ENCODE measurements at places on chromosomes 2 and 18.

DNA sequence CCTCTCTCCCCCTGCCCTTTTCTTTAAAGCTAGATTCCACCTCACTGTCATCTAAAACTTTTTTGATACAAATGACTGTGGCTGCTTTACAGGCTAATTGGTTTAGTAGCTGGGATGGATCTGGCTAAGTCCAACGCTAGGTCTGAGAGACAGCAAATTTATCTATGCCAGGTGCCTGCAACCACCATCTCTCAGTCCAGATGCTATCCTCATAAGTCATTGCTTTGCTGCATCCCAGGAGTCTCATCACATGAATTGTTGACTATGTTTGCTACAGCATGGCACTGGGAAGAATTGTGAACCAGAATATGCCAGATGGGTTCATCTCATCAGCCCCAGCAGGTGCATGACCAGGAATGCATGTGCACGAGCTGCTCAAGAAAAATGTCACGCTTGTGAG is 100.0 kb upstream of the PID1 start:
- DNase-seq = no peak

- no peak for DNase-seq
Observed at GRCh38 chr2:20634507-20635112, 16.3 kb downstream of the HS1BP3 start.

DNA sequence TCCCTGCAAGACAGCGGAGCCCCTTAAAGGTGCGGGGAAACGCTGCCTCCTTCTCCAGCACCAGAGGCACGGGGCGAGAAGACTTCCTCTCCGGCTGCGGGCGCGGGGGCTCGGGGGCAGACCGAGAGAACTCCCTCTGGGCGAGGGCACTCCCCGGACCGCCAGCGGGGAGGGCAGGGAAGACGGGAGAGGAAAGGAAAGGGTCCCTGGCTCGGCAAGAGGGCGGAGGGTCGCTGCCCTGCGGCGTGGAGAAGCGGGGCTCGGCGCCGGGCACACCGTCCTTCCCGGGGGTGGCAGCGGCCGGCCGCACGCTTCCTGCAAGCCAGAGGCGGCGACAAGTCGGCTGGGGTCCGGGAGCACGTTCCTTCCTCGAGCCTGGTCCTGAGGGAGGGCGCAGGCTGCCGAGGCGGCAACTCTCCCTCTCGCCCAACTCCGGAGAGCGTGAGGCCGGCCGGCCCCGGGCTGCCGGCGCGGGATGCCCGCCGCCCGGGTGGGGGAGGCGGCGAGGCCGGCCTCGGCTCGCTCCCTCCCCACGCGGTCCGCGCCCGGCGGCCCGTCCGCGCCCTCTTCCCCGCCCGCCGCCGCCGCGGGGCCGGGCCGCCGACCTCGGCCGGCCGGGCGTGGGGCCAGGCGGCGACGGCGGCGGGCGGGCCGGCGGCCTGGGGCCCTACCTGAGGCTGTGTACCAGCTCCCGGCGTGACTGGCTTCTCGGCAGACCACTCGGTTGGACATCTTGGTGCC is 1.1 kb downstream of the MEMO1 start:
- DNase-seq = peak; percentile 40

- DNase-seq = no peak
Observed at GRCh38 chr2:160317181-160318099, 117.4 kb upstream of the ITGB6 start.

GRCh38 chr2:239339241-239339640 is 61.6 kb downstream of the HDAC4 start:
- DNase-seq = no peak

GRCh38 chr2:117786520-117786919 is 28.0 kb upstream of the DDX18 start:
- DNase-seq = no peak

GRCh38 chr2:33704406-33704855 is 105.3 kb upstream of the FAM98A start:
- DNase-seq = no peak

GRCh38 chr2:191748059-191748461 is 70.1 kb downstream of the NABP1 start:
- DNase-seq = no peak

- no peak for DNase-seq
Observed at GRCh38 chr2:73110168-73111072, 2.3 kb downstream of the RAB11FIP5 start.

- DNase-seq = no peak
Observed at GRCh38 chr2:88176352-88176984, 6.3 kb downstream of the THNSL2 start.

DNA sequence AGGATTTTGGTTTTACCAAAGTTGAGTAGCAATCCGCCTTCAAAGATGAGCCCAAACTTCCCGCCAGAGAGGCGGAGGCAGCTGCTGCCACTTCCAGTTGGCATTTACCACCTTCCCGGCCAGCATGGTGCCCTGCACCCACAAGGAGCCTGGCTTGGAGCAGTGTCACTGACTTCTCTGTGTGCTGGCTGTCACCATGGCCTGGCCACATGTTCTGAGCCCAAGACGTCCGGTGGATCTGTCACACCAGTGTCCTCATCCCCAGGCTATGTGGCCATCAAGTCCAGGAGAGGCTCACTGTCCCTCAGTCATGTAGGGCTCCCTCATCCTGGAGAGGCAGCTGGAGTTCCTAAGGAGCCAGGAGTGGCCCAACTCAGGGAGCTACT is 100.6 kb downstream of the ACKR3 start:
- no peak for DNase-seq

GRCh38 chr2:237723023-237723422 is 75.6 kb upstream of the RBM44 start:
- DNase-seq = no peak

DNA sequence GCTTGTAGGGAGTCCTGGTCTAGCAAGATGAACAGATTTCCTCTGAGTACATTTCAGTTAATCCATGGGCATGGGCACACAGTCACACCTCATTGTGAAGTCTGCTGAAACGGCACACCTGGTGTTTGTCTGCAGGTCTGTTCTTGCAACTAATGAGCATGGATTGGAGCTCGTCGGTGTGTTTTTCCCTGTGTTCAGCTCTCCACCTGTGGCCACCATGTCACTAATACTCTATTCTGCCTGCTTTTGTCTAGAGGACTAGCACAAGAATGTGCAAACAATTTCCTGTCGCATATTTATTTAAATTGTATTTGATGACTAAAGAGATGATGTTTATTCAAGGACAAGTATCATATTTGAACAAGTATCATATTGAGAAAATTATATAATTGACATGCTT is 24.5 kb upstream of the PPP4R1 start:
- DNase-seq = no peak

GRCh38 chr2:61689568-61689967 is 151.4 kb upstream of the XPO1 start:
- DNase-seq = no peak

GRCh38 chr2:161250864-161251436 is 57.3 kb upstream of the PSMD14 start:
- DNase-seq = no peak

DNA sequence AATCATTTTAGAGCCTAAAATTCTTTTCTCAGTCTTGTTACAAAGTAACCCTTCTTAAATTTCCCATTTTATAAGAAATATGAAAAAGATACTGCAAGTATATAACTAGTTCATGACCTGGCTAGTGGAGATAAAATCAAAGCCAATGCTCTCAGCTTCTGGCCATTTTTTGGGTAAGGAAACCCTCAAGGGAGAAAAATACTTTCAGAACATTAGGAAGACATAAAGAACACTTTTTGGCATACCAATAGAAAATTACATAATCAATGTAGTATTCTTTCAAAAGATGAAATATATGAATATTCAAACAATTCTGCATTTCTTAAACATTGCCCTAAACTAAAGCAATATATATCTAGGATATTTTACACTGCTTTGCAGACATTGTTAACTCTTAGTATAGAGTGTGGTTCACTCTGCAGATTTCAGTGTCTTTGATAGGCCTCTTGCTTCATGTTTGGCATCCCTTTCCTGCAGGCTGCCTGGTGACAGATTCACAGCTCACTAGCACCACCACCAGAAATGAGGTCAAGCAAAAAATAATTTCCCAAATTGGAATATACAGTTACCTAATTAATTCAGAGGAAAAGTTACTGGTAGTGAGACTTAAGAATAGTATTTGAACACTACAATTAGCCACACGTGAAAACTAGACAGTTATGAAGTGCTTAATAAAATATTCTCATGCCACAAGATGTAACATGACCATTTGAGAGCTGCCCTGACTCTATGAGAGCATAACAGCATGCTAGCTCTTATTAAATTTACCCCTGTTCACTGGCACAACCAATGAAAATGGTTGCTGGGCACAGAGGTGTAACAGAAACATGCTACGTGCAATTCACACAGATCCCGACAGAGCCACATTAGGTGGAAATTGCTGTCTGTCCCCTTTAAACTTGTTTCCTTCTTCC is 36.0 kb downstream of the PAIP2B start:
- DNase-seq = no peak

- DNase-seq = no peak
Observed at GRCh38 chr2:217890445-217890844, 112.3 kb downstream of the TNS1 start.

DNA sequence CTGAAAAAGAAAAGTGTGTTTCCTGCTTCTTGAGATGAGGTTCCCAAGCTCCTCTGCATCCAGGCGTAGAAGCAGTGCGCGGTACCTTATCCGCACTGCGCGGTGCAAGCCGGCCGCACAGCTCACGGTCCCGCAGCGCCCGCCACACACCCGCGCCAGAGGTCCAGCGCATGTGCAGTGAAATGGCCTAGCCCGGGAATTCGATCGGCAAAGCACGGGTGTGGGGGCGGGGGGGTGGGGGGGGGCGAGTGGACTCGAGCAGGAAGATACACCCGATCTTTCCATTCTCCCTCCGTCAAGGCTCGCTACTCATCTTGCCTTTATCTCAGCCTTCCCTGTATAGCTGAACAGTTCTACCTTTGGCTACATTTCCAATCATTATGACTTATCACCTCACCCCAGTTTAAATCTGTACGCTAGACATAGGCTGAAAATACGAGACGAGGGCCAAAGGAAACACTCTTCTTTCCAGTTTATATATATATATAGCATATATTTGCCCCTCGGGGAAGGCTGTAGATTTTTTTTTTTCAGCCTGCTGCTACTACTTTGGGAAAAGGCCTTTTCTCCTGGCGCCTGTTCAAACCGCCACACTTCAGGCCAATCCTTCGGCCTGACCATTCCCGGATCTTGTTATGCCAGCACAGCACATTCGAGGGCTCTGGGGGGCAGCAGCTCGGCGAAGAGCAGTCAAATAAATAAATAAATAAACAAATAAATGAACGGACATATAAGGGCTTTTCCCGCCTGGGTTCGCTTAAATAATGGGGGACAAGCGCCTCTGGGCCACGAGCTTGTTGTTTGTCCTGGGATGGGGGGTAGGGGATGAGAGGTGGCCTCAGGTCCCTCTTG is 10.4 kb downstream of the HOXD8 start:
- DNase-seq = no peak

DNA sequence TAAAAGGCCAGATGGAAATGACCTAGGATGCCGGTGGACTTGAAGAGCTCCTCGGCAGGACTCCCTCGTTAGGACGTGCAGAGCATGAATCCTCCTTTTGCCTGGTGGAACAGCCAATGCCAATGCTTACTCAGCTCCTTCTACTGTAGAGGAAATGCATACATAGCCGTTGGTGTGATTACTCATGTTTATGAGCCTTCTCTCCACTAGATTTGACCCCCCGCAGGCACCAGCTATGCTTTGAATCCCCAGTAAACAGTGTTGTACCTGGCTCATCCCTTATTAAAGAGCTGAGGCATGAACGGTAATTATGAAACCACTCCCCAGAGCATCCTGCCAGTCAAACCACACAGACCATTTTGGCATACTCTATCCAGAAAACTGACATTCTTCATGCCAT is 172.8 kb downstream of the ANTXR1 start:
- DNase-seq = no peak

GRCh38 chr2:154623819-154624218 is 74.7 kb upstream of the KCNJ3 start:
- DNase-seq = no peak

DNA sequence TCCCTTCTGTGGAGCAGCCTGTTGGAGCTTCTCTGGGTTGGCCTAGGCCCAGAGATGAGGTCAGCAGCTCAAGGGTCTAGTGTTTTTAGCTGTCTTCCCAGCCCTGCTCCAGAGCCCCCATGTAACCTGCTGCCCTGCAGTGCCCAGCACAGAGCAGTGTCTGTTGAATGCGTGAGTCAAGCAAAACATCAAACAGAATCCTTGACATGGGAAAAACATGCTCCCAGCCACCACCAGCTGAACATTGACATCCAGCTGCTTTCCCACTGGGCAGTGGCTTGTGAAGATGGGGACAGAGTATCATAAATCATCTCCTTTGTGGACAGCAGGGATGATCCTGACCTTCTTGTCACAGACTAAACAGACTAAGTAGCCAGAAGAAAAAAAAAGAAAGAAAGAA is 22.6 kb downstream of the IMPA2 start:
- no peak for DNase-seq

- DNase-seq = no peak
Observed at GRCh38 chr2:105852066-105852465, 107.4 kb downstream of the NCK2 start.

DNA sequence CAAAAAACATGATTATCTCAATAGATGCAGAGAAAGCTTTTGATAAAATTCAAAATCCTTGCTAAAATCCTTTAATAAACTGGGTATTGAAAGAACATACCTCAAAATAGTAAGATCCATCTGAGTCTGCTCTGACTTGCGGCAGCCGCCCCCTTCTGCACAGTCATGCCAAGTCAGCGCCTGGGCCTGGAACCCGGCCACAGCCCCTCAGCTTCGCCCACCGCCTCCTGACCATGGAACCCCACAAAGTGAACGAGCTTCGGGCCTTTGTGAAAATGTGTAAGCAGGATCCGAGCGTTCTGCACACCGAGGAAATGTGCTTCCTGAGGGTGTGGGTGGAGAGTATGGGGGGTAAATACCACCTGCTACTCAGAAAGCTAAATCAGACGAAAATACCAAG is 270.9 kb upstream of the TFPI start:
- DNase-seq = no peak

DNA sequence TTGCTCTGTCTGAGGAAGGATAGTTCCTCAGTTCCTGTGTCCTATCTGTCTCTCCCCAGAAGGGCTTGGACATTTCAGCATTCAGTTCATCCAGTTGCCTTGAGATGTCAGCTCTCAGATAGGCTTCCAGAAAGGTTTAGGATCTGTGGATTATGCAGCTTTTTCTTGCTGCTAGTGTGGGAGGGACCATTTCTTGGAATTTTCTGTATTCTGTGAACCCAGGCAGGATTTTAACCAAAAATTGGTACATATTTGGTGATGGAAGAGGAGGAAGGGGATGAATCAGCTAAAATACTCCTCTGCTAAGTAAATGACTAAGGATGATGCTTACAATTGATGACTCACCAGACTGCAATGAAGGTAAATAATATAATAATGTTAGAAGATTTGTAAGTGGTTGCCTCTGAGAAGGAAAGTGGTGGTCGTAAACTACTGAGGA is 58.6 kb upstream of the DOCK10 start:
- DNase-seq = no peak

DNA sequence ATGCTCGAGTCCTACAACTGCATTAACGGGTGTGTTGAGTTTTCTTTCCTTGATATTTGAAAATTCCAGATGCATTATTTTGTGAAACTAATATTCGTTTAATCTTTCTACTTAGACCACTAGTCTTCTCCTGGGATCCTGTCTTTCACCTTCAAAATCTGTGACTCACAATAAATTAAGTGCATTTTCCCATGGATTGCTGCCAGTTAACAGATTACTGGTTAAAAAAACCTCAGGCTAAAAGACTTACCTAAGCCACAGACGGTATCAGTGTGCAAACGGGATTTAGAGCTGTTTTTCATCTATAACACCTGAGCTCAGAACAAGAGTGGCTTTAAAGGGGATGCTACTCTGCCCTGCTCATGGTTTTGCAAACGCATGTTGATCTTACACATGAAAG is 10.2 kb downstream of the FECH start:
- no peak for DNase-seq

Data from CD4-positive, alpha-beta T cell treated with Interleukin-15 for 1 hour (primary cell).